ENCODE measurements at places on chromosomes 13 and 19.
A peak's percentile ranks its signal among the peaks of the same experiment; 100 is the strongest.

DNA sequence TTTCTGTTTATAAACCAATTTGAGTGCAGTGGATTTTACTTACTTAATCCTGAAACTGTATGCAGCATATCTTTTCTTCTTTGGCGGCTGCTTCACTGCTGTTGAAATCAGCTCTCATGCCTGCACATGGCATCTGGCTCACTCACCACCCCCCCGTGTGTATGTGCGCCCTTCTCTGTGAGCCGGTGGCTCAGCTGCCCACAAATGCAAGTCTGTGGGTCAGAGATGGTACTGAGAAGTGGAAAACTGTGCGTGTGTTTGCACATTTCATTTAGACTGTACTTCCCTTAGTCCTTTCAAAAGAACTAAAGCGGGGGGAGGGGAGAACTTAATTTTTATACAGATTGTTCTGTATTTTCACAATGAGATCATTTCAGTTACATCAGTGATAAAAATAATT, 307.6 kb downstream of the SHISA2 start:
- DNase-seq: peak; percentile 26

GRCh38 chr19:51686171-51686570, 7.0 kb upstream of the SPACA6 start:
- no peak for DNase-seq

DNA sequence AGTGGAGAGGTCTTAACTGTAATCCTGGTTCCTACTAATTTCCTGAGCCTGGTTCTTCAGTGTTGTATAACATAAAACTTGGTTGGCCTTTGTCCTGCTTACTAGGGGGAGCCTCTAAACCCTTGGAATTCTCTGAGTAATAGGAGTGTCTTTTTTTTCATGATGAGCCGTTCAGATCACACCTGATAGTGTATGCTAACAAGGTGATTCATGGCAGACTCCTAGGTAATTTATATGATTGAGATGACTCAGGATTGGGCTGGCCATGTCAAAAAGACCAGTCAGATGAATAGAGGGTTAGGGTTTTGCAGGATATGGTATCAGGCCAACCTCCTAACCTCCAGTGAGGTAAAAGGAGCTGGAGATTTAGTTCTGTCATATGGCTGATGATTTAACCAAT, 135.8 kb upstream of the KLF12 start:
- no peak for DNase-seq

- peak; percentile 18 for DNase-seq
Observed at GRCh38 chr19:52270266-52270885, 989 bp downstream of the ZNF766 start.

GRCh38 chr19:35524181-35524837, 3.8 kb downstream of the SBSN start:
- DNase-seq: no peak

- DNase-seq: no peak
Observed at GRCh38 chr19:43639519-43640423, at the start of gene CADM4. CADM4 (minus strand) TSS chr19:43639850; CDS start chr19:43639790, 60 bp downstream.

GRCh38 chr13:111577208-111577828, 256.9 kb downstream of the TEX29 start:
- DNase-seq: no peak

GRCh38 chr13:20901668-20902437, 693 bp downstream of the XPO4 start:
- DNase-seq: peak; percentile 45

GRCh38 chr13:44932850-44933251, 56.4 kb downstream of the NUFIP1 start:
- peak; percentile 57 for DNase-seq

GRCh38 chr19:6271721-6272410, 7.9 kb downstream of the MLLT1 start:
- peak; percentile 63 for DNase-seq

GRCh38 chr19:38211151-38211591, 12.9 kb downstream of the DPF1 start:
- no peak for DNase-seq

DNA sequence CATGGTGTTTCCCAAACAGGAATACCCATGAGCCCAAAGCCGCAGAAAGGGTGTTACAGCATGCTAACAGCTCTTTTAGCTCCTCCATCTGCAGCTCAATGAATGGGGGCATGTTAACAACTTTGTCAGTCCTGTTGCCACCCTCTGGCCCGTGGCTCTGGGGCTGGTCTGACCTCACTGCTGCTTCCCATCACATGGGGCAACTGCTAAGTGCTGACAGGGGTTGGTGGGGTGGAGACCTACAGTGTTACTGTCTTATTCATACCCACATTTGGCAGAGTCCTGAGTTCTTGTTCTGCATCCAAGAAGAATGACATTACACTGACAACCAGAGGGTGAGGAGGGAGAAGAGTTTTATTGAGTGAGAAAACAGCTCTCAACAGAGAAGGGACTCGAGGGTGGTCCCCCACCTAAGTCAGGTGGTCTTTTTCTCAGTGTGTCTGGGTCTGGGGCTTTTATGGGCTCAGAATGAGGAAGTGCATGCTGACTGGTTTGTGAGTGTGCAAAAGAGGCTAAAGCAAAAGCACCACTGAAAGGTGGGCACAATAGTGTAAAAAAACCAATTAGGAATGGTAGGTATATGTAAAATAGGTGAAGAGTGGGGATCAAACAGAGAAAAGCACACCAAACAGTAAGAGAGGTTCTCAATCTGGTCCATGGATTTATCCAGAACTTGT, 1952.0 kb upstream of the PCDH20 start:
- no peak for DNase-seq

GRCh38 chr19:31348481-31349159, 616 bp downstream of the TSHZ3 start:
- DNase-seq: no peak

All from amniotic epithelial cell (primary cell).